Progenitor cell of endocrine pancreas (in vitro differentiated cells): ENCODE measurements at places on chromosomes 5 and 9.

GRCh38 chr5:82142217-82142841, 135.8 kb downstream of the RPS23 start:
- DNase-seq = no peak

GRCh38 chr5:35203403-35203802, 26.9 kb downstream of the PRLR start:
- no peak for DNase-seq

DNA sequence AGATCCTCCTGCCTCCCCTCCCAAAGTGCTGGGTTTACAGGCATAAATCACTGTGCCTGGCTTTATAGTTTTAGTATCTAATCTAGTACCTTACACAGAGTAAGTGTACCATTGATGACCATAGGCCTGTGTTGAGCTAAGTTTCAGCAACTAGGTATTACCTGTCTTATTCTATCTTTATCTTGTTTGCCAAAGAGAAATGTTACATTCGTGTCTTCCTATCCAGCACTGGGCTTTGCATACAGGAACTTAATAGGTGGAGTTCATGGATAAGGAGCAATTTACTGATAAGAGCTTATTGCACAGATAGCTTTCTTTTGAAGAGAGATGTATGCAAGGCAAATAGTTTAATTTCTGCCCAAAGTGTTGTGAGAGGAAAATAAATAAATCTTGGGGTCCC, 30.5 kb downstream of the TXNDC8 start:
- no peak for DNase-seq

DNA sequence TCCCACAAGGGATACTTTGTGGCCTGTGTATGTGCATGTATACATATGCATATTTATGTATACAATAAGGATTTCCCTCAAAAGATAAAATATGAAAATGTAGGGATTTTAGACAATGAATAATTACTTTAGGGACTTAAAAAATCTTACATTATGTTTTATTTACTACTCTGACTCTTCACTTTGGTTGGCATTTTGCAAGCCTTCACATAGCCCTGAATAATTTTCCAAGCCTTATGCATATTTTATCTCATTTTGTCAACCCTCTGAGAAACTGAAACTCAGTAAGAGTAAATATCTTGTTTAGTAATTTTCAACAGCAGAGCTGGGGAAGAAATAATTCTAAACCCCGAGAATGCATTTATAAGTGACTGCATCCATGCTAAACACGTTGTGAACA, 153.0 kb upstream of the SLC24A2 start:
- no peak for DNase-seq

- DNase-seq = no peak
These were observed 45.1 kb downstream of the TTC1 start for GRCh38 chr5:160054047-160054446.

DNA sequence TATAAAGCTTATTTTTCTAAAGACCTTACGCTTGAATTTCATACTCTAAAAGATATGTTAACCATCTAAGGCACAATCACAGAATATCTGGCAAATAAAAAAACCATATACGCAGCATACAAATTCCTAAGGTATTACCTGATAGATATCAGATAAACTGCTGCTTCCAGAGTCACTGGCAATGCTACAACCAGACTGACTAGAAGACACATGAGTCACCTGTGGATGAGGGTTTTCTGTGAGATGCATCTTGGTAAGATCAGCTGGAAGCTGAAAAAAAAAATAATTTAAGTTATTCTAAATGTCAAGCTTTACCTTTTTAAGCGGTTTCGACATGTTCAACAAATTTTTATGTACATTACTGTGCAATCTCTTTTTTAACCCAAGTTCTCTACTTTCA, 113.8 kb downstream of the RAPGEF6 start:
- no peak for DNase-seq

DNA sequence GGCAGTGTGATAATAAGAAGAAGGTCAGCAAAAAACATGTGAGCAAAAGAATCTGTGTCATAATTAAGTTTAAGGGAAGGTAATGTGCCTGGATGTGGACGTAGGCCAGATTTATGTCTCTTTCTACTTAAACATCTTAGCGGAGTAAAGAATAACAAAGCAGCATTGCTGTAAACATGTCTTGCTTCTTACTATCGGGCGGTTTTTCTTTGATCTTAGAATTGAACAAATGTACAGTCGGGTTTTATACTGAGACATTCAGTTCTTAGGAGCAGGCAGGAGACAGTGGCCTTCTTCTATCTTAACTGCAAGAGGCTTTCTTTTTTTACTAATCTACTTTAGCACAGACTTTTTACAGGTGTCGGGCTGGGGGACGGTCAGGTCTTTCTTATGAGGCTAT, 40.4 kb upstream of the FLT4 start:
- DNase-seq = no peak

DNA sequence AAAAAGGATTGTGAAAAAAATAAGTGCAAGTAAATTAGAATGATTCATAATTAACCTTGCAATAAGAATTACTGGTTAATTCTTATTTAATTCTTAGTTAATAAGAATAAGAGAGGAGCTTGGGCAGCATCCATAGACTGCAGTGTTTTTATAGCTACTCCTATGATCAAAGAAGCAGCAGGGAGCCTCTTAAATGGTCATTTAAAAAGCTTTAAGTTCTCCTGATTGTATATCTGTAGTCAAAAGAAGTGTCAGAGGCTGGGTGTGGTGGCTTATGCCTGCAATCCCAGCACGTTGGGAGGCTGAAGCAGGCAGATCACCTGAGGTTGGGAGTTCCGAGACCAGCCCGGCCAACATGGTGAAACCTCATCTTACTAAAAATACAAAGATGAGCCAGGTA, 14.4 kb downstream of the ACER2 start:
- DNase-seq = no peak

GRCh38 chr5:145464171-145464570, 371.0 kb downstream of the PRELID2 start:
- DNase-seq = no peak

DNA sequence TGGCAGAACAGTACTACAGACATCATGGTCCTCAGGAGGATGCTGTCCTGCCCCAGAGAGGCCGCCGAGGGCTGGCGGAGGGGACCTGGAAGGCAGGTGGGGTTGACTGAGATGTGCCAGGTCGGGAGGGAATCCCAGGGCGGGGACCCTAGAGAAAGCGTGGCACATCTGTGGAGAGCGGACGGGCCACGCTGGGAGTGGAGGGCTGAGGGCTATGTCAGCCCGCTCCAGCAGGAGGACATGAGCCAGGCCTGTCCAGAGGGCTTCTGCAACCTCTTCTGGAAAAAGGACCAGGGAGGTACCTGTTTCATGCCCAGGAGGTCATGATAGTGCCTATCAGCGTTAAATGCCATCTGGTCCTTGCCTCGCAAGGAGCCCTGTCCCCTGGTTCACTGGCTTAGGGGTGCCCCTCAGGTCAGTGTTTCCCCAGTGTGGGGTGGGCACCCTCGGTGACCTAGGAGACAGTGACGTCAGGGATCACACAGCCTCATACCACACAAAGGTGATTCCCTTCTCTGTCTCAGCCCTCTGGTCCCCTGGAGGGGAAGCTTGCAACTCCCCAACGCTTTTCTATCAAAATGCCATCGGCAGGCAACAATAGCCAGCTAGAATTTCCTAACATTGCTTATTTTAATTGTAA, 103.6 kb upstream of the IER5L start:
- no peak for DNase-seq

DNA sequence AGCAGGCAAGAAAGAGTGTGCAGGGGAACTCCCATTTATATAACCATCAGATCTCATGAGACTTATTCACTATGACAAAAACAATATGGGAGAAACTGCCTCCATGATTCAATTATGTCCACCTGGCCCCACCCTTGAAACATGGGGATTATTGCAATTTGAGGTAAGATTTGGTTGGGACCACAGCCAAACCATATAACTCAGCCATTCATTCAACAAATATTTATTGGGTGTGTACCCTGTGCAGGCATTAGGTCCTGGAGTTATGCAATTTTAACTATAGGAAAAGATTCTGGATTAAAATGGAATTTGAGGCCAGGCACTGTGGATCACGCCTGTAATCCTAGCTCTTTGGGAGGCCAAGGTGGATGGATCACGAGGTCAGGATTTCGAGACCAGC, 124.2 kb upstream of the GAS1 start:
- DNase-seq = no peak

DNA sequence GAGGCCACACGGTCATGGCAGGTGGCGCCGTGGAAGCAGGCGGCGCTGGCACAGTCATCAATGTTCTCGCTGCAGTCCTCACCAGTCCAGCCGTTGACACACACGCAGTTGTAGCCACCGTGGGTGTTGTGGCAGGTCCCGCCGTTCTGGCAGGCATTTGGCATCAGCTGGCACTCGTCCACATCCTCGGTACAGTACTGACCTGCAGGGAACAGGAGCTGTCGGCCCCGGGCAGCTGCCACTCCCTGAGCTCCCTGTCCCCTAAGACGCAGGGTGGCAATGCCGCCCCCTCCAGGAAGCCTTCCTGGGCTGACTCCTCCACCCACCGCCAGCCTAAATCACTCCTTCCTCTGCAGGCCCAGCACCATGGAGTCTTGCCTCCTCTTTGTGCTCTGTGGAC, 27.2 kb downstream of the NOTCH1 start:
- no peak for DNase-seq

DNA sequence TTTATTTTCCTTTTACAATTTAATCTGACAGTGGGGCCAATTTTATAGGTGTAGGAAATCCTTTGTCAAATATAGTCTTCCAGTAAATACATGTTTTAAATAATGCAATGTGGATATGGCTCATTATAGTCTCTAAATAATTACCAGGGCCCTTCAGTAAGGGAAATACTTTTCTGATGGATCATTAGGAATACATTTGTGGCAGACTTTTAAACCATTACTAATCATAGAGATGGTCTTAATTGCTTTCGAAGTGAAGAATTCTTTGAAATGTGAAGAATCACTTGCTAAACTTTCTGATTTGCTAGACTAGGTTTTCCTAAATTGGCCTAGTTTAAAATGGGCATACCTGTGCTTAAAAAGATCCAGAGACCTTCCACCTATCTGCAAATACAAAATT, 105.6 kb upstream of the ELL2 start:
- DNase-seq = no peak

GRCh38 chr9:99040251-99040900, 64.5 kb upstream of the TGFBR1 start:
- no peak for DNase-seq

DNA sequence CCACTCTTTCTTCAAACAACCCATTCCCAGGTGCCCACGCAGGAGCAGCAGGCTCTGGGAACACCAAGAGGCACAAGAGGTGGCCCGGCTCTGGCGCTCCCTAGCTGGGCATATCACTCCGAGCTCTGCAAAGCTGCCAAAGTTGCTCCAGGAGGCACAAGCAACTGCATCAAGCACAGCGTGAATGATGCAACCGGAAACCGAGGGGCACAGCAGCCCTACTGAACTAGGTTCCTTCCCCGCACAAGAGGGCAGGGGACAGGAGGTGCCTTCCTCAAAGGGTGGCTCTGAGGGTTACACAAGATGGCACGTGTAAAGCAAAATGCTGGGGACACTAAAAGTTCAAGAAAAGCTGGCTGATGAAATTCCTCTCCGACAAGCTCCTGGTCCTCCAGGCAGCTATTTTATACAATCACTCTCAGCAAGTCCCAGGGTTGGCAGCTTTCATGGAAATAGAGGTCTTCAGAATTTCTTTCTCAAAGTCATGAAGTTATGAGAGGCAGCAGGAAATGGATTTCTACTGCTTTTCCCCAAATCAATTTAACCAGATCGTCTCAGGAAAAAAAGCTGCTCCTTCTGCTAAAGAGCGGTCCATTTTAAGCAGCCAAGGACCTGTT, 22.9 kb downstream of the PSMB7 start:
- DNase-seq = no peak

- no peak for DNase-seq
These were observed 255.3 kb downstream of the SYK start for GRCh38 chr9:91056917-91057316.

DNA sequence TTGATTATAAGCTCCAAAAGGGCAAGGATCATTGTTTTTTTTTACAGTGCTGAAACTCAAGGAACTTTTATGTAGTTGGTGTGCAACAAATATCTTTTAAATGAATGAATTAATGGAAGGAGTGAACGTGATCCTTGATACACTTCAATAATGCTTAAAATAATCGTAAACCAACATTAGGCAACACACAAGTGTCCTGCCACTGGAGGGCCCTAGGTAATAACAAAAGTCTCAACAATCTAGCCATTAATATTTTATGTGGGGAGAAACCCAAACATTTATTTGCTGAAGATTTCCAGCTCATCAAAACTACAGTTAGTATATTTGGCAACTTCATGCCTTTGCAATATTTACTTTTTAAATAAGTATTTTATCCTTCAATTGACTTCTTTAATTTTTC, 309.0 kb upstream of the FBXL7 start:
- no peak for DNase-seq

- DNase-seq = no peak
These were observed 477.8 kb downstream of the CCDC171 start for GRCh38 chr9:16030528-16031185.

- no peak for DNase-seq
These were observed 113.9 kb downstream of the ARRDC3 start for GRCh38 chr5:91269198-91269597.

GRCh38 chr5:137503456-137503855, 4.3 kb upstream of the SPOCK1 start:
- DNase-seq = no peak

DNA sequence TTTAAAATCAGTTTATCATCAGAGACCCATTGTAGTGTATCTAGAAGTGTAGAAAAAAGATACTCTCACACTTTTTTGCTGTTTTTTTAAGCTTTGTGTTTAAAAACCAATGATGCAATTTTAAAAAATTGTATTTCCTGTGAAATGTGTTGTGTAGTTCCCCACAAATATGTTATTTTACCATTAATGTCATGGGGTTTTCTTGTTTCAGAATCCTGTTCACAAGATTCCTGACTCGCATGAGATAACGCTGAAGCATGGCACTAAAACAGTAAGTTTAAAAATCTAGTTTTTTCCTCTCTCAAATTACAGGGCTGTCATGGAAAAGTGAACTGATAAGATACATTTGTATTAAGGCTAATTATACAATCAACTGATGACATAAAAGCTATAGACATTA, 58.6 kb downstream of the WDR70 start:
- DNase-seq = no peak

GRCh38 chr5:145983446-145983845, 47.1 kb downstream of the SH3RF2 start:
- DNase-seq = no peak

- DNase-seq = no peak
These were observed 93.4 kb upstream of the KIF2A start for GRCh38 chr5:62212648-62213047.

DNA sequence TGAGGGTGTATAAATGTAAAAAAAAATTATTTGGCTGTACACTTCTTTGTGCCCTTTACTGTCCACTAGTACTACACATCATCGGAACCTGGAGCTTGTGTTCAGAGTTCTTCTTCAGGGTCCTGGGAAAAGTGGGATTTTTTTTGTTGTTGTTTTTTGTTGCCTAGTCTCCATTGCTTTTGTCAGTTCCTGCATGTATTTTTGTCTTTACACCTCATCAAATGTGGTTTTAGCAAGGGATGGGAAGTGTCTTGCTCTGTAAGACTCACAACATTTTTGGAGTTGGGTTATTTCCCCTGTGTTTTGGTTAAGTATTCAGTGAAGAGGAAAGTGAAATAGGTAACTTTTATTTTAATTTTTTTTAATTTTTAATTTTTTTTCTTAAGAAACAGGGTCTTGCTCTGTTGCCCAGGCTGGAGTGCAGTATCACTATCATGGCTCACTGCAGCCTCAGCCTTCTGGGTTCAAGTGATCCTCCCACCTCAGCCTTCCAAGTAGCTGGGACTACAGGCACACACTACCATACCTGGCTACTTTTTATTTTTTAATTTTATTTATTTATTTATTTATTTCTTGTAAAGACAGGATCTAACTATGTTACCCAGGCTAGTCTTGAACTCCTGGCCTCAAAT, 40.7 kb downstream of the GARNL3 start:
- no peak for DNase-seq

GRCh38 chr9:20788526-20789451, 104.7 kb downstream of the FOCAD start:
- DNase-seq = no peak
